ENCODE measurements at places on chromosomes 4 and X.

DNA sequence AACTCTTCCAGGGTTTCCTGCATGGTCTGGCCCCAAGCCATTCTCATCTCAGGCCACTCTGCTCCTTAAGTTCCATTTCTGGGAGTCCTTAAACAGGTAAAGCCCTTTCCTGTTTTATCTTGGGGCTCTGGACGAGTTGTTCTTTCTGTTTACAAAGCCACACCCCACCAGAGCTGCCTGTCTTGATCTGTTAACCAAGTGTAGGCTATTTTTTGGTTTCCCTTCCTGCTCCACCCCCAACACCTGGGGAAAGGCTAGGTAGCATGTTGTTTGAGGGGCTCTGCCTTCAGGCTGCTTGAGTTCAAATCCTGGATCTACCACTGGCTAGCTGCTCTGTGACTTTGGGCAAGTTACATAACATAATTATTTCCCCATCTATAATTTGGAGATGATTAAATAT lies 40.0 kb downstream of the ERVMER34-1 start:
- DNase-seq, result no peak

DNA sequence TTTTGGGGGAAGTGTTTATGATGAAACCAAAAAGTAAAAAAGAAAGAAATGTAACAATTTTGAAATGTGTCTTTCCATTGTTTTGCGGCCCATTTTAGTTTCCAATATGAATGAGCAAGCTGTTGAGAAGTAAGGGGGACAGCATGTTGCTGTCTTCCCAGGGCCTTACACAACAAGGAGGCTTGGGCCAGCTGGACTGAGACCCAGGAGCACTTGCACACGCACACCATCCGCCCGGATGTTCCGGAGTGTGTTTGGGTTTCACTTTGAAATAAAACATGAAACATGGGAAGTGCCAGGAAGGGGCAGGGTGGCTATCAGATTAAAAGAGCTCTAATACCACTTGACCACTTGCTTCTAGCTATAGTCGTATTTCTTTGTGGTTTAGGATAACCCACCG lies 144.4 kb downstream of the NHS start:
- DNase-seq, result no peak

DNA sequence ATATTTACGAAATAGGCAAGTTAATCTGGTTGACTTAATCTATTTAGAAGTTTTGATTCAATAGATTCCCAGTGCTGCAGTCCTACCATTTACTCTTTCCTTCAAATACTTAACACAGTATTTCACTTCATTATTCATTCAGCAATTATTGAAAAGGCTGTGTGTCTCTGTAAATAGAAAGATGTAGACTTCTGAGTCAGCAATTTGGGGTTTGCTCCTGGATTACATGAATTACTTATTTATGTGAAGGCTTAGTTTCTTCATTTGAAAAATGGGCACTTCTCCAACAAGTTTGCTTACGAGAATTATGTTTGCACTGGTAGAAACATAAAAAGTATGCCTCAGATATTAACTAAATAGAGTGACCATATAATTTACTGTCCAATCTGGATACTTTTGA lies 17.4 kb downstream of the ADAM29 start:
- DNase-seq, result no peak

DNA sequence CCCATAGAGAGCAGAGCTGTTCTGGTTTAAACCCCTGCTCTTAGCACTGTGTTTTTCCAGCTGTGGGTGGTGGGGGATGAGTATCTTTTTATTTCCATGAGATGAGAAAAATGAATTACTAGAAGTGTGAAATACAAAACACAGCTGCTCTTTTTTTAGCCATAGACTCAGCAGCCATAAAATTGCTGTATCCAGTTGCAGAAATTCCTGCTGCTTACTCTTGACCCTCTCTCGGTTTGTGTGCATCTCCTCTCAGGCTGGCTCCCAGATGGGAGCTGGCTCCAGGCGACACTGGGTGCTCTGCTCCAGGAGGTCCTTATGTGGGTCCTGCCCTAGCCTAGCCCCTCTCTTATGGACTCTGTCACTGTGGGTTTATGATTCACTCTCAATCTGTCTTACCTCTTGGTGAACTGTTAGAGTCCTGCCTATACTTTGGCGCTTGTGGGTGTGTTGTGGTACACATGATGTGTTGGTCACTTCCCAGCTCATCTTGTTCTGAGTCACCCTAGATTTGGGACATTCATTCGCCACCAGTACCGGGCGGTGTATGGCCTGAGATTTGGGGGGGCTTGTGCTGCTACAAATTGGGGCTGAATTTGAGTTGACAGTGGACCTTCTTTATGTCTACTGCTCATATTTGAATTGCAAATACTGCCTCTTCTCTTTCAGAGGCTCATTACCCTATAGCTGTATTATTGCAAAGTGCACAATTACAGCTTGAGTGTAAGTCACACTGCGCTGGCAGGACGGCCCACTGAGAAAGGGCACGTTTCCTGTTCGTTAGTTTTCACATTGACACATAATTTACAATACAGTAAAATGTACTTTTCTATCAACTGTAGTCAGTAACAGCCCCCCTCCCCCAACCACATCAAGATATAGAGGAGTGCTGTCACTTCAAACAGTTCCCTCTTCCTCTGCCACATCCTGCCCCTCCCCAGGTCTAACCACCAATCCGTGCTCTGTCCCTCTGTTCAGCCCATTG lies 46.9 kb upstream of the MSANTD1 start:
- no peak for DNase-seq

DNA sequence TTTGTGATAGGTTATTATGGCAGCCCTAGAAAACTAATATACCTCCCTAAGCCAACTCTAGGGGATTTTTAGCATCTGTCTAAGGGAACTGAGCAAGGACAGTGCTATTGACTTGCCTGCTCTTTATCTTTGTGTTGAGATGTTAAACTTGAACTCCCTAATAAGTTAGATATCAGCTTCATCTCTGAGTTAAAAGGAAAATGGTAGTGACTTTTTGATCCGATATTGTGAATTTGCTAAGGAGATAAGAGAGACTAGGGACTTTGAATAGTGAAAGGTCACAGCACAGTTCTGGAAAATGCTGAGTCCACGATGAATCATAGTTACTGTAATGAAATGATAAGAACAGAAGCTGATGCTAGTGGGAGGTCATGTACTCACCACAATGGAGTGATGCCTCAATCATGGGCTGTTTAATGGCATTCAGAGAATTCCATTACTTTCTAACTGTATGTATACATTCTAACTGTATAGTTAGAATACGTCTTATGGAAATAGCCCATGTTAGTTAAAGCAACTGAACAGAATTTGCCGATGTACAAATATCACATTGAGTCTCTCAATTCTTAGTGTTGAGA lies 147.2 kb downstream of the GLRA3 start:
- no peak for DNase-seq

DNA sequence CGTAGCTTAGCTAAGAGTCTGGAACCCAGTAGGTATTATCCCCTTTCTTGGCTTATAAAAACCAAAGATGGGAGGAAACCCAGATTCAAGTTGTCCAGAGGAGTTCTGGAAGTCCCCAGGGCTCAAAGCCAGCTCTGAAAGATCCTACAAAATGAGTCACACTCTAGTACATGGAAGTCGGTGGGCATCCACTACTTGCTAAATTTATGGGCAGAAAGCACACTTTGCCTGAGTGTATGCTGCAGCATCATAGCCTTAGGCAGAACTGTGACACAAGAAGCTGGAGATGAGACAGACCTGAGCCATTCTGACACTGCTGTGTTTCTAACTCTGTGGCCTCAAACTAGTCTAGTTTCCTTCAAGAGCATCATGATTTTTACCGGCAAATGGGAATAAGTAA lies 429.3 kb downstream of the AFF2 start:
- no peak for DNase-seq

- no peak for DNase-seq
Measured at GRCh38 chrX:109709129-109709631, 23.9 kb downstream of the ACSL4 start.

DNA sequence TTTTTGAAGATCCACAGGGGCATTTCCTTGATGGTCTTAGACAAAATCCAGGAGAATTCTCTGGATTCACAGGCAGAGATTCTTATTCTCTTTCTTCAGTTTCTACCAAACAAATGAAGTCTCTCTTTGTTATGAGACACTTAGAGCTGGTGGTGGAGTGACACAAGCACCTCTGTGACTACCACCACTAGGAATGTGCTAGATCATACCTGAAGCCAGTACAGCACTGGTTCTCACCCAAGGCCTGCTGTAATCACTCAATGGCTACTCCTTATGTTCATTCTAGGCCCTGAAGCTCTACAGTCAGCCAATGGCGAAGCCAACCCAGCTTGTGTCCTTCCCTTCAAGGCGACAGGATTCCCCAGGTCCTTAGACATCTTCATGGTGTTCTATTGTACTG lies 482.3 kb downstream of the TRAM1L1 start:
- no peak for DNase-seq

DNA sequence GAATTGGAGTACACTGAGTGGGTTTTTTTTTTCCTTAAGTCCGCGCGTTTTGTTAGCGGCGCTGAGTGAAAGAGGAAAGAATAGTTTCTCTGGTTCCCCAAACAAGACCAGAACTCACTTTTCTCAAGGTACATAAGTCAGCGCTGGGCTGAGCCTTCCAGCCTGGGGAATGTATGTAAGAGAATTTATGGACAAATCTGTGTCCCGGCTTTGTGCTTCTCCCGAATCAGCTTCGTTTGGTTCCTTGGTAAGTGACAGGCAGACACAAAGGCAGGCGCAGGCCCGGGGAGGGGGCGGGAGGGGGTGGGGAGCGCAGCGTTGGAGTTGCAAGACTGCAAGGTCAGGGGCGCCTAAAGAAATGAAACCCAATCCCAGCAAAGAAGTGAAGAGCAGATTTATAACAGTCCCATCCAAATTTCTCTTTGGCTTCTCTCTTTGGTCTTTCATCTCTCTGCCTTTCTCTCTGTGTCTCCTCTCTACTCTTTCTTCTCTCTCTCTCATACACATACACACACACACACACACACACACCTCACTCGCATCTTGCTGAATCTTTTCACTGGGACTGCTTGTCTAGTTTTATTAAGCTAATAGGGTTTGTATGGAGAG lies 981 bp downstream of the TET2 start:
- peak; percentile 30 for DNase-seq

- DNase-seq, result no peak
Measured at GRCh38 chr4:129326571-129327460, 230.9 kb downstream of the C4orf33 start.

- DNase-seq, result no peak
Measured at GRCh38 chr4:147640331-147640730, 23.1 kb downstream of the TMEM184C start.

GRCh38 chr4:52956691-52957090 lies 94.6 kb downstream of the RASL11B start:
- no peak for DNase-seq

DNA sequence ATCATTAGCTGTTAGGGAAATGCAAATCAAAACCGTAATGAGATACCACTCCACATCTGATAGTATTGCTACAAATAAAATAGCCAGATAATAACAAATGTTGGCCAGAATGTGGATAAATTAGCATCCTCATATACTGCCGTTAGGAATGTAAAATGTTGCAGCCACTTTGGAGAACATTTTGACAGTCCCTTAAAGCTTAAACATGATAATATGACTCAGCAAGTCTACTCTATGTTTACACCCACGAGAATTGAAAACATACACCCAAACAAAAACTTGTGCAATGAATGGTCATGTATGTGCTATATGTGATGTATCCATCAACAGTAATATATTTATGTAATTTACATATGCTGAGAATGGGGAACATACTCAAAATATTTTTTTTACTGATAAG lies 78.2 kb downstream of the GSTCD start:
- DNase-seq, result no peak

DNA sequence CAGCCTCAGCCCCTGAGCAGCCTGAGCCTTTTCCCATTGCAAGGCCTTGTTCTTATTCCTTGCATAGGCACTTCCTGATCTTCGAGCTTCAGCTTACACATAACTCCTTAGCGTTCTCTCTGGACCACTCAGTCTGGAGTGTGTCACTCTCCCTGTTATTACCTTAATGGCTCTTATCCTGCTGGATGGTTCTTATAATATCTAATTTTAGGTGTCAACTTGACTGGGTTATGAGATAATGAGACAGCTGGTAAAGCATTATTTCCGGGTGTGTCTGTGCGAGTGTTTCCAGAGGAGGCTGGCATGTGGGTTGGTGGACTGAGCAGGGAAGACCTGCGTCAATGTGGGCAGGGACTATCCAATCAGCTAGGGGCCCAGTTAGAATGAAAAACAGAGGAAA lies 75.7 kb downstream of the HAUS3 start:
- no peak for DNase-seq

- no peak for DNase-seq
Measured at GRCh38 chr4:92382128-92382527, 78.4 kb downstream of the GRID2 start.

DNA sequence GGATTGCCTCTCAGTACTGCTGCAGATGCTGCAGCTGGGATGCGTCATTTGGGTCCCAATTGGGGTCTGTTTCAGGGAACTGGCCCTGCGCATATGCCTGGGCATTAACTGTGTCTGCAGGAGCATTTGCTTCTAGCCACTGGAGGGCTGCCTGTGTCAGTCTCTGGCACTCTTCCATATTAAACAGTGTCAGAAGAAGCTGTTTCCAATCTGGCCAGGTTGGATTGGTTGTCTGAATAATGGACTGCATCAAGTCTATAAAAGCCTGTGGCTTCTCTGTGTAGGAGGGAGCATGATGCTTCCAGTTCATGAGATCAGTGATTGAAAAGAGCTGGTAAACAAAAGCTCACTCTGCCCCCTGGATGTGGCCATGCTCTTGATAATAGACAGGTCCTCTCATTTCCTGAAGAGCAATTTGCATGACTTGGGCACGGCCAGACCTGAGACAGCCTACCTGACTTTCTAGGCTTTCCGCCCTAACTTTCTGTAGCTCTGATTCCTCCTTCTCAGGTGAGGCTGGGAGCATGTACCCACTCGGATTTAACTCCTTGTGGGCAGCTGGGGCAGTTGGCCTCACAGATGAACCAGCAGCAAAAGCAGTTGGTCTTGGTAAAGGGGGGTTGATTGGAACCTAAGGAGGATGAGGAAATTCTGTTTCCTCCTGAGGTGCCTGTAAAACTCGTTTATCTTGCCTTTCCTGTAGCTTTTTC lies 29.2 kb downstream of the SULT1E1 start:
- DNase-seq, result peak; percentile 88

GRCh38 chr4:8278009-8278395 lies 8.4 kb downstream of the HTRA3 start:
- DNase-seq, result no peak

DNA sequence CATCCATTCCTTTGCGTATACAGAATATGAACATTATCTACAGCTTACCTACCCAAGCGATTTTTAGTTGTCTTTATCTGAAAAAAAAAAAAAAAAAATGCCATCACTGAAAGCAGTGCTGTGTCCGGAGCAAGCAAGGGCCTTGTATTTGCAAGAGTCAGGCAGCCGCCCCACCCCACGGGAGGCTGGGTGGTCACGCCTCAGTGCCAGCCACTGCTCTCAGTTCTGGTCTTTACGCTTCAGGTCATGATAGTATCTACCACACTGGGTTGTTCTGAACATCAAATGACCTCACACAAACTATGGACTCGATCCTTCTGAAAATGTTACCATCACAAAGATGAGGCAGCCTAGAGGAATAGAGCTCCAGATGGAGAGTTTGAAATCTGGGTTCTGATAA lies 62.7 kb upstream of the HELT start:
- DNase-seq, result no peak

DNA sequence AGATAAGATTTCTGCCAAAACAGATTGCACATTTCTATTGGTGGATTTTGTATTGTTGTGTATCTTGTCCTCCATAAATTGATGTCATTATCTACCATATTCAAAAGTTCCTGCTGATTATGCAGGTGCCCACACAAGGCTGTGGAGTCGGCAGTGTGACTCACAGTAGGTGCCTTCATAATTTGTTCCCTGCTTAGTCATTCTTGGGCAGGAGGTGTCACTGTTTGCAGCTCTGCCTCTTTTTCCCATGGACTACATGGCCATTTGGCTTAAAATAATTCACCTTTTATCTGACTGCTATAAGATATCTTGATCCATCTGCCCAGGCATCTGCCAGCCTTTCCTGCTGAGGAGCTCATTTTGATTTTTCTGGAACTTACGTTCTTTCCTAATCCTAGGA lies 33.6 kb upstream of the ENPEP start:
- DNase-seq, result no peak
